ENCODE measurements at places on chromosomes 4 and X.

DNA sequence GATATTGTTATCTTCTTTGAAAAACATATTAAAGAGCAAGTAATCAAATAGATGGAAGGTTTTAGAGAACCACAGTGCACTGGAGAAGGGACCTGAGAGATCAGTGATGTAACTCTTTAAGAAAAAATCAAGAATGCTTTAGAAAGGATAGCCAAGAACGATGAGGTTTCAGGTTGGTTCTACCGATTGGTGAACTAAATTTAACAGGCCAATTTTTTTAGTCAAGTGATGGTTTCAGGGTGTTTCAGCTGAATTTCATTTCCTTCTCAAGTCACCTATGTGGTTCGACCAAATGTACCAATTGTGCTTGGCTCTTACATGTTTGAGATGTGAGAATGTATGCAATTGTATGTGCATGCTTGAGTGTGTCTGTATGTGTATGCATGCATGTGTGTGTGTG is 26.5 kb downstream of the HS3ST1 start:
- DNase-seq = no peak

- DNase-seq = no peak
These were observed 51.2 kb downstream of the IRF2 start for GRCh38 chr4:184423003-184423686.

DNA sequence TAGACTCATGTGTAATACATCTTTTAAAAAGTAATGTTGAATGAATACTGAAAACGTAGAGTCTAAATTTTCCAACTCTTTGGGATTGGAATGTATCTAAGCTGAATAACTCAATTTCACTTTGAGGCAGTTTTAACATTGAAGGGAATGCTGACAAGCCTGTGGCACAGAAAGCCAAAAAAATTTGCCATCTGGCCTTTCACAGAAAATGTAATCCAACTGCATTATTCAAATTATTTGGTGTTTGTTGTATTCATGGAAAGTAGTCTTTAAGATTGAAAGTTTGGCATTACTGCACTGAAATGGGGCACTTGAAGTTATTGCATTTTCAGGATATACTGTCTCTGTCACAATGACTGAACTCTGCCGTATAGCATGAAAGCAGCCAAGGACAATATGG is 186.9 kb downstream of the FRMPD4 start:
- DNase-seq = no peak

- peak; percentile 0 for DNase-seq
These were observed 100.9 kb downstream of the PTCHD1 start for GRCh38 chrX:23435575-23435974.

GRCh38 chr4:158837527-158838141 is 68.8 kb downstream of the FNIP2 start:
- DNase-seq = no peak
